ENCODE measurements at places on chromosomes 1 and 21. TPM values are rescaled to one million over a fixed set of nuclear protein-coding genes. Genes with fewer than 3 reads are reported as not detected.

OR2T29 gene
- total RNA-seq, result not detected

CRB1 gene
- total RNA-seq, result not detected

RHBDL2 gene
- total RNA-seq, result not detected

PRAMEF8 gene
- total RNA-seq, result not detected

PALMD gene
- total RNA-seq, result 0.77 TPM

IGSF5 gene
- total RNA-seq, result under 0.01 TPM

HES3 gene
- total RNA-seq, result not detected

SPATA1 gene
- total RNA-seq, result 2.2 TPM

HCN3 gene
- 0.73 TPM for total RNA-seq

APOBEC4 gene
- not detected for total RNA-seq

OR10X1 gene
- total RNA-seq, result not detected
